ENCODE measurements at places on chromosomes 2 and 18. TPM values are rescaled to one million over a fixed set of nuclear protein-coding genes. Genes with fewer than 3 reads are reported as not detected.

DNA sequence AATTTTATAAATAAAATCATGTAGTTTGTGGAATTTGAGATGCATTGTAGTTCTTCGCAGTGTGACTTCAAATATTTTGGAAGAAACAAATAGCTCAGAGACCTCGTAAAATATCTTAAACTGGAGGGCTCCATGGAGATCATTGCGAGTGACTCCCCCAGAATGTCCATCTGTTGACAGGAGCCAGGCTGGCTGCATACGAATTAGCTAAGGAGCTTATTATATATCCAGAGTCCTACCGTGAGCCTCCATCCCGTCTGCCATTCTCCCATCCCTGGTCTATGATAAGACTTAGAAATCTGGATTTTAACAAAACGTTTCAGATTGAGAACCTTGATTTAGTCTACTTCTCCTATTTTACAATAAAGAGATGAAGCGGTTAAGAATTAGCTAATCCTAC is 80.2 kb downstream of the MSH2 start:
- no peaks in the 10 kb centered on the region for H3K4me1 ChIP-seq
- no peak for DNase-seq
- H3K4me3 ChIP-seq = no peak overlapping the region
- no peaks in the 10 kb centered on the region for H3K27me3 ChIP-seq

GRCh38 chr18:75478996-75479880 is 51.7 kb upstream of the SMIM21 start:
- no peak for DNase-seq
- H3K27me3 ChIP-seq = peaks cover 4% of the 10 kb centered on the region
- no peaks in the 10 kb centered on the region for H3K4me1 ChIP-seq
- no peak overlapping the region for H3K27ac ChIP-seq
- H3K36me3 ChIP-seq = no peaks in the 10 kb centered on the region

- DNase-seq = no peak
- H3K4me3 ChIP-seq = no peak overlapping the region
- no peaks in the 10 kb centered on the region for H3K27me3 ChIP-seq
- no peaks in the 10 kb centered on the region for H3K4me1 ChIP-seq
- H3K27ac ChIP-seq = no peak overlapping the region
Measured at GRCh38 chr2:16375351-16375750, 290.3 kb downstream of the CYRIA start.

DNA sequence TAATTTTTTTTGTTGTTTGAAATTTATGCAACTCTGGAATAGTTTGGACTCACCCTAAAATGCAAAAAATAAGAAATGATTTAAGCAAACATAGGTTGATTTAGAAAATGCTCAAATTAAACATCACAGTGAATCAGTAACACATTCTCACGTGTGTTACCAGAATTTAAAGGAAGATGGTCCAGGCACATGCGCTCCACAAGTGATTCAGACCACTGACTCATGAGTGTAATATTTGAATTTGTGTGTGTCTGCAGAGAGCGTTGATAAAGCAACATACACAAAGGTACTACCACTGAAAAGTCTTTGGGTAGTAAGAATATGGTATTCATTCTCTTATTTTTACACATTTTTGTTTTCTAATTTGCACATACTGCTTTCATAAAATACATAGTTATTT is 7.9 kb downstream of the SS18 start:
- H3K4me3 ChIP-seq = no peak overlapping the region
- peaks cover 2% of the 10 kb centered on the region for H3K4me1 ChIP-seq
- no peak overlapping the region for H3K27ac ChIP-seq
- peaks cover 63% of the 10 kb centered on the region for H3K36me3 ChIP-seq
- H3K27me3 ChIP-seq = no peaks in the 10 kb centered on the region
- DNase-seq = no peak

The DSC2 gene
- 0.66 TPM for total RNA-seq

- no peak overlapping the region for H3K27ac ChIP-seq
- no peaks in the 10 kb centered on the region for H3K36me3 ChIP-seq
- DNase-seq = no peak
Measured at GRCh38 chr2:16438613-16439321, 226.9 kb downstream of the CYRIA start.

GRCh38 chr2:26214759-26215158 is 29.7 kb downstream of the HADHA start:
- H3K4me1 ChIP-seq = no peaks in the 10 kb centered on the region
- peaks cover 95% of the 10 kb centered on the region for H3K36me3 ChIP-seq

The LYG1 gene
- total RNA-seq = 0.62 TPM

GRCh38 chr2:47225061-47225783 is 70.1 kb upstream of the STPG4 start:
- peak overlapping the region; percentile 70 for H3K27ac ChIP-seq
- no peaks in the 10 kb centered on the region for H3K36me3 ChIP-seq
- no peak overlapping the region for H3K4me3 ChIP-seq
- peak; percentile 83 for DNase-seq
- H3K27me3 ChIP-seq = no peaks in the 10 kb centered on the region

- no peak overlapping the region for H3K4me3 ChIP-seq
- H3K27me3 ChIP-seq = no peaks in the 10 kb centered on the region
- H3K36me3 ChIP-seq = no peaks in the 10 kb centered on the region
- peaks cover 5% of the 10 kb centered on the region for H3K4me1 ChIP-seq
Measured at GRCh38 chr2:148351437-148352143, 293.0 kb upstream of the EPC2 start.

GRCh38 chr18:43563780-43564179 is 286.5 kb upstream of the SYT4 start:
- H3K4me3 ChIP-seq = no peak overlapping the region
- H3K27me3 ChIP-seq = no peaks in the 10 kb centered on the region
- no peaks in the 10 kb centered on the region for H3K4me1 ChIP-seq
- H3K27ac ChIP-seq = no peak overlapping the region
- no peak for DNase-seq

The IL36G gene
- not detected for total RNA-seq

The CFAP221 gene
- 0.88 TPM for total RNA-seq

GRCh38 chr2:137165968-137166367 is 400.6 kb downstream of the THSD7B start:
- H3K4me3 ChIP-seq = no peak overlapping the region
- H3K36me3 ChIP-seq = no peaks in the 10 kb centered on the region
- no peak for DNase-seq
- no peaks in the 10 kb centered on the region for H3K27me3 ChIP-seq
- no peaks in the 10 kb centered on the region for H3K4me1 ChIP-seq
- H3K27ac ChIP-seq = no peak overlapping the region

The REG3A gene
- not detected for total RNA-seq

GRCh38 chr2:29702276-29702675 is 219.1 kb downstream of the ALK start:
- no peak overlapping the region for H3K4me3 ChIP-seq
- H3K36me3 ChIP-seq = no peaks in the 10 kb centered on the region
- DNase-seq = no peak
- no peak overlapping the region for H3K27ac ChIP-seq
- H3K4me1 ChIP-seq = no peaks in the 10 kb centered on the region
- no peaks in the 10 kb centered on the region for H3K27me3 ChIP-seq

The ANO7 gene
- total RNA-seq = 0.36 TPM

The ACMSD gene
- total RNA-seq = not detected

The ADAM23 gene
- total RNA-seq = 6.0 TPM

DNA sequence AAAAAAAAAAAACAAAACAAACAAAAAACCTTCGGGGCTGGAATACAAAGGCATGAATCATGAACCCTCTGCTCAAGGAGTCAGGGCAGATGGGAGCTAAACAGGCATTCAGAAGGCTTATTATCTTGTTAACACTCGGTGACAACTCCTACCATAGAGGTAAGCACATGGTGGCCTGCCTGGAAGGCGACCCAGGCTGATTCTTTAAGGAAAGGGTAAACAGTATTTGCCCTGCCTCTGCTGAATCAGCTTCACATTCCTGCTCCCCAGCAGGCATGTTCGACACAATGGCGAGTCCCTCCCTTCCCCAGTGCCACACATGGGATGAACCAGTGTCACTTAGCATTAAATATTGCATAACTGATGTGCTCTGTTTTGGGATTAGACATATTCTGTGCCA is 191.9 kb downstream of the ARL4C start:
- H3K36me3 ChIP-seq = no peaks in the 10 kb centered on the region
- no peak overlapping the region for H3K27ac ChIP-seq
- no peaks in the 10 kb centered on the region for H3K4me1 ChIP-seq
- no peak for DNase-seq
- H3K27me3 ChIP-seq = no peaks in the 10 kb centered on the region

The INPP4A gene
- total RNA-seq = 9.8 TPM

DNA sequence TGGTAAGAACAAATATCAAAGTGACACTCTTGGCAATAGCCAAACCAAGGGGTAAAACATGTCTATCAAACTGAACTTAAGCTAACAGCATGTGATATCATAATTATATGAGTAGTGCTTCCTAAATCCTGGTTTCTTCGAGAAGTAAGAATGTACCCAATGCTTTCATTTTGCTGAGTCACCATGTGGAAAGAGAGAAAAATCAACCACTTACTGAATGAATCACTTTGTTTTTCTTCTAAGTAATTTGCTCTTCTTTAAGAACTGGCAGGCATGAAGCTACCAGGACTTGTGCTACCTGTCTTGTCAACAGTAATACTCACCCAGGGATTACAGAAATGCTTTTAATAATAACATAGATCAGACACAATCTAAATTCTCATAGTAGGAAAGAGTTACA is 19.0 kb upstream of the DUSP19 start:
- no peaks in the 10 kb centered on the region for H3K4me1 ChIP-seq
- no peaks in the 10 kb centered on the region for H3K27me3 ChIP-seq
- H3K4me3 ChIP-seq = no peak overlapping the region
- no peaks in the 10 kb centered on the region for H3K36me3 ChIP-seq
- no peak overlapping the region for H3K27ac ChIP-seq

The PTRHD1 gene
- total RNA-seq = 20.9 TPM

GRCh38 chr2:64456293-64456692 is 2.3 kb downstream of the LGALSL start:
- no peak for DNase-seq
- peak overlapping the region; percentile 17 for H3K4me3 ChIP-seq
- peaks cover 68% of the 10 kb centered on the region for H3K4me1 ChIP-seq
- peak overlapping the region; percentile 94 for H3K27ac ChIP-seq
- H3K36me3 ChIP-seq = no peaks in the 10 kb centered on the region

DNA sequence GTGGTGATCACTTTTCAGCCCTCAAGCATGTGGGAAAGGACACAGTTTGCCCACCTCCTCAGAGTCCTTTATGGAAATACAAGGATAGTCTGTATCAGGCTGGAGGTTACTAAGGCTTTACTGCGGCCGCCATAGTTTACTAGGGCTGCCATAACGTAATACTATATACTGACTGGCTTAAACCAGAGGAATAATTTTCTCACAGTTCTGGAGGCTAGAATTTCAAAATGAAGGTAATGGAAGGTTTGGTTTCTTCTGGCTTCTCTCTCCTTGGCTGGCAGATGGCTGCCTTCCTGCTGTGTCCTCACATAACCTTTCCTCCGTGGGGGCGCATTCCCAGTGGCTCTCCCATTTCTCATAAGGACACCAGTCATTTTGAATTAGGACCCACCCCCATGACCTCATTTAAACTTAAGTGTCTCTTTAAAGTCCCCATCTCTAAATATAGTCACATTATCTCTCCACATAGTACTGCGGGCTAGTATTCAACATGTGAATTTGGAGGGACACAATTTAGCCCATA is 12.5 kb upstream of the ATIC start:
- DNase-seq = no peak
- no peaks in the 10 kb centered on the region for H3K27me3 ChIP-seq
- H3K36me3 ChIP-seq = no peaks in the 10 kb centered on the region
- peak overlapping the region; percentile 10 for H3K4me3 ChIP-seq

DNA sequence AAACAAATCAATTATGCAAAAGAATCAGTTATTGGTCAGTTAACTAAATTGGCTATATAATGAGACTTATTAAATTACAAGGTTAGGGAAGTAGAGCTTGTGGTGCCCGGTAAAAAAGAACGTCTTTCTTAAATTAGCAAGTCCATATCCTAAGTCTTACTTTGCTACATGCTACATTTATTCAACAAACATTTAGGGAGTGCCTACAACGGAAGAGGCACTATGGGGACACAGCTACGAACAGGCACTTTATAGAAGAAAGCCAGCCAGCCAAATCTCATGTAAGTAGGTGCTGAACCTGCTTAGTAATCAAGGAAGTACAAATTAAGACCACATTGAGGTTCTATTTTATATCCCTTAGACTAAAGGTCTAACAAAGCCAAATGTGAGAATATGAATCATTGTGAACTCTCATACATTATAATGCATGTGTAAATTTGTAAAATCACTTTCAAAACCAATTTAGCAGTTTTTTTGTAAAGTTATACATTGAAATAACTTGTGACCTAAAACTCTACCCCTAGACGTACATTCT is 59.9 kb downstream of the PDK1 start:
- DNase-seq = no peak
- H3K27ac ChIP-seq = no peak overlapping the region
- H3K4me1 ChIP-seq = no peaks in the 10 kb centered on the region
- H3K4me3 ChIP-seq = no peak overlapping the region
- no peaks in the 10 kb centered on the region for H3K27me3 ChIP-seq

GRCh38 chr2:75657798-75658197 is 11.2 kb downstream of the MRPL19 start:
- H3K27me3 ChIP-seq = no peaks in the 10 kb centered on the region
- H3K36me3 ChIP-seq = peaks cover 9% of the 10 kb centered on the region
- DNase-seq = no peak
- H3K27ac ChIP-seq = no peak overlapping the region

The GALNT13 gene
- not detected for total RNA-seq

DNA sequence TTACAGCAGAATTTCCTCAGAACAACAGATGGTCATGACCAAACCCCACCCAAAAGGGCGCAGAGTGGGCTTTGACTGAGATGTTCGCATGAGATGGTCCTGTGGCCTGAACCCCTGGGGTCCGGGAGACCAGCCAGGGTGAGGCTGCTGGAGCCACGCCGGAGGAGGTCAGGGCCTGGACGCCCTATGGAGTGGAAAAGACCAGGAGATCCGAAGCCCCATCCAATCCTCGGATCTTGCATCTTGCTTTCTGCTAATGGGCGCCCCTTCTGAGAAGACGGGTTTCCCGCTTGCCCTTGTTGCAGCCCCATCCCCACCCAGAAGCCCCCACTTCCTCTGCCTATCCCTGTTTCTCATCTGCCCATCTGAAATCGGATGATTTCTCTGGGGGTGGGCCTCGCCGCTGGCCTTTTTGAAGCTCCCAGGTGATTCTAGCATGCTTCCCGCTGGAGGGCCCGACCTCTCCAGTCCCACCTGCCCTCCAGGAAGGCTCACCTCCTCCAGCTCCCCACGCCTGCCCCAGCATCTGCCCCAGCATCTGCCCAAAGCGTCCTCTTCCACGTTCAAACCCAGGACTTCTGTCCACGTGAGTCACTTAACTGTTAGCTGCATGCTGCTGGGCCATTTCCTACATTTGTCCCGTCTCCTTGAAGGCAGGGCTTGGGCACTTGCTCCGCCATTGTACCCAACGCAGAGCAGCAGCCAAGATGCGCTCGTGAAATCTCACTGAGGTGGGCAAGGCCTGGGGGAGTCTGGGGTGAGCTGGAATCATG is 4.3 kb upstream of the CNDP1 start:
- DNase-seq = no peak
- H3K4me1 ChIP-seq = no peaks in the 10 kb centered on the region
- no peaks in the 10 kb centered on the region for H3K36me3 ChIP-seq
- no peak overlapping the region for H3K4me3 ChIP-seq

The RAB27B gene
- total RNA-seq = 0.06 TPM

The SERPINB3 gene
- total RNA-seq = not detected

The PFN4 gene
- 0.24 TPM for total RNA-seq

GRCh38 chr18:13374468-13375301 is 156.1 kb downstream of the LDLRAD4 start:
- no peak for DNase-seq
- H3K27ac ChIP-seq = peak overlapping the region; percentile 70
- H3K36me3 ChIP-seq = no peaks in the 10 kb centered on the region
- no peak overlapping the region for H3K4me3 ChIP-seq
